ENCODE measurements at places on chromosomes 2 and 18. TPM values are rescaled to one million over a fixed set of nuclear protein-coding genes. Genes with fewer than 3 reads are reported as not detected.

DNA sequence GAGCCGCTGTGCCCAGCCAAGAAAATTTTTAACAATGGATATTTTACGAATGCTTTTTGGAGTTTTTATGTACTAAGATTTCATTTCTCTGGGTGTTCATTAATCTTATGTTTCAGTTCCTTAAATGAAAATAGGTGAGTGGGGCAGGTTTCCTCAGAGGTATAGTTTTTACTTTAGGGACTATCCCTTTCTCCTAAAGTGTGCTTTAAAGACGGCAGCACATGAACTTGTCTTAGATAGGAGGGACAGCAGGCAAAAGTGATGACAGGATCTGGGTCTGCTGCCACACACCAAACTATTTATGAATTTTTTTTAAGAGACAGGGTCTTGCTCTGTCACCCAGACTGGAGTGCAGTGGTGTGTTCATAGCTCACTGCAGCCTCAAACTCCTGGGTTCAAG lies 8.0 kb upstream of the REL start:
- DNase-seq, result no peak

- DNase-seq, result no peak
Observed at GRCh38 chr2:221571551-221572218, 419 bp downstream of the EPHA4 start.

Gene CCDC141
- 79.4 TPM for polyA plus RNA-seq

- DNase-seq, result no peak
Observed at GRCh38 chr2:230492107-230492506, 76.1 kb downstream of the SP100 start.

DNA sequence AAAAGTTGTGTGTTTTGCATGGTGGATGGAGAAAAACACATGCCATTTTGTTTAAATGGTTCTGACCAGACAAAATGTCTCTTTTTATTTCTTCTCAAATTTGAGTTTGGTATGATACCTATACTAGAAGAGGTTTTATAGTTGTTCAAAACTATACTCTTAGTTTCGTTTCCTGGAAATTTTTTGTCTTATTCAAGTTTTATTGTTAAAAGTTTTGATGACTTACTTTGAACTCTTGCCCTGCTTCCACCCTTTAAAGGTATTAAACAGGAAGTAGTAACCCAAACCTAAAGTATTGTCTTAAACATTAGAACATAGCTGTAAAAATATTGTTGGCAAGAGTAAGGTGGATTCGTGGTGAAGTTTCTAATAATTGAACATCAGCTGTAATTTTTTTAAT lies 98.2 kb downstream of the BABAM2 start:
- no peak for DNase-seq

All from forelimb muscle (tissue), 1 donor.